Immature natural killer cell (primary cell): ENCODE measurements at places on chromosomes 2 and 18. TPM values are rescaled to one million over a fixed set of nuclear protein-coding genes. Genes with fewer than 3 reads are reported as not detected.

DNA sequence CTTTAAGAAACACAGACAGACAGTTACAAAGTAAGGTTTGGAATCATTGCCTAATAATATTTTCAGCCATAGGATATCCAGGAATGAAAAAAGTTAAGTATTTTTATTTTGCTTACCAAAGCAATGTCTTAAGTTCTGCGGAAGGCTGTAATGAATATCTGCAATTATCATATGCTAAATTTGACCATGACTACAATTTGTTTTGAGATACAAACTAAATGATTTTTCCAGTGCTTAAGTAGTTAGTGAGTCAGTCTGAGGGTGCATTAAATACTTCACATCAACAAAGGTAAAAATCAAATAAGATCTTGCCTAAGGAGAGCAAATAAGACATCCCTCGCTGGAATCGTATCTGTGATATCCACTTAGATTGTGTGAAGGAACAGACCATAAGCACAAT is 250.0 kb downstream of the CD226 start:
- no peak for DNase-seq

DNA sequence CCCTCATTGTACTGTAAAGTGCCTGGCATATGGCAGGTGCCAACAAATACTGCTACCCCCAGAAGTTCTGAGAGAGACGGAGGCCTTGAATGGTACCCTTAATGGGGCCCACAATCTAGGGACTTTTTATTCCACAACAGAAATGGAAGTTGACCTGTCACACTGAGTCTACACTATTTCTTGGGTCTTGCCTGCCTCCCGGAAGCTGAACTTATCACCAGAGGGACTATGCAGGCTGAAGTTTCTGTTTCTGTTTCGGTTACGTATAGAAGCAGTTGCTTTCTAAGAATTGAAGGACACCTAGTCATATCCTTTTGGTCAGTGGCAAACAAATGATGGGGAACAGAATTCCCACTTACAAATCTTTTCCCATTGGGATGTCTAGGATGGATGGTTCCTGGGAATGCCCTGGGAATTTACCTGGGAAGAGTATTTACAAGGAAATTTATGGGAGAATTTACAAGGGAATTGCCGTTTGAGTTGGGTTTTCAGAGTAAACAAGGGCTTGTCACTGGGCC is 74.2 kb downstream of the HS1BP3 start:
- peak; percentile 73 for DNase-seq

Gene CPLX4
- polyA plus RNA-seq: not detected

Gene SLC38A11
- not detected for polyA plus RNA-seq

Gene PARD6G
- polyA plus RNA-seq: not detected

Gene TTR
- not detected for polyA plus RNA-seq

DNA sequence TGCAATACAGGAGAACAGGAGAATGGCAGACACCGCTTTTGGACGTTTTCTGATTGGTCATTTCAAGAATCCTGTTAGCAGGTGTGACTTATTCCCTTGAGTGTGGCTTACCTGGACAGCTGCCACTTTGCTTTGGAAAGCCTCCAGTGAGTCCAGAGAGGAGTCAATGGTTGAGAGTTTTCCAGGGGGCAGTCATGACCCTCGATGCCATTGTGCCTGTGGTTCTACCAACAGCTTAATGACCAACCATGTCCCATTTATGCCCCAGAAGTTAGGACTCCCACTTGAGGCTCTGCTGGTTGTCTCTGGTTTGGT is 12.4 kb downstream of the IGFBP2 start:
- DNase-seq: no peak

Gene SCN1A
- not detected for polyA plus RNA-seq

DNA sequence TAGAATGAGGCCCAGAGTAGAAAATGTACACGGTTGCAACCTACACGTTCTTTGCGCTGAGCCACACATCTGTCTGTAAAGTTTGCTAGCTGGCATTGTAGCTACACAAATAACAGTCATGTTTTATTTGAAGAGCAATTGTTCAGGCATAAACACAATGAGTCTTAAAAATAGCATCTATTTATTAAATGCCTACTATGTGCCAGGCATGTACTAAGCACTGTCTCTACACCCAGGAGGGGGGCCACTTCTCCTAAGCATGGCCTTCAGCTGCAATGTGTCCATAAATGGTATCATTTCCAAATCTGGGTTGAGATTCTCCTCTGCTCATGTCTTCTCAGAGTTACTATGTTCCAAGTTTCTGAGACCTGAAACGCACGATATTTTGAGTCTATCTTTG is 156.1 kb upstream of the LMAN1 start:
- DNase-seq: no peak

Gene RNF144A
- polyA plus RNA-seq: 7.7 TPM

- DNase-seq: no peak
These were observed 39.2 kb upstream of the MRPL19 start for GRCh38 chr2:75607400-75607798.

DNA sequence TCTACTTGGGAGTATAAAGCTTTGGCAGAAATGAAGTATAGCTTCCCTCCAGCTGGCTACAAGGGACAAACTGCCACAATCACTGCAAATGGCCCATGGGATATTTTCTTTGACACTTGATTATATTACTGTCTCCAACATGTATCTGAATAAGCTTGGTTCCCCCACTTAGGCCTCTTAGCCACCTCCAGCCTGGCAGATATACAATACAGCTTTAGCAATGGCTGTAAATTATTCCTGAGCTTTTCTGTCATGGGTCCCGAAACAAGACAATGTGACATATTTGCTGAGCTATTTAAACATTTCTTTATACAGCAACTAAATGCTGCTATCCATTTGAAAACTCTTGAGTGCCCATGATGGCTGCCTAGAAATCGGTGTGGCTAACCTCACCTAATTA is 406.2 kb downstream of the SUCLG1 start:
- no peak for DNase-seq

DNA sequence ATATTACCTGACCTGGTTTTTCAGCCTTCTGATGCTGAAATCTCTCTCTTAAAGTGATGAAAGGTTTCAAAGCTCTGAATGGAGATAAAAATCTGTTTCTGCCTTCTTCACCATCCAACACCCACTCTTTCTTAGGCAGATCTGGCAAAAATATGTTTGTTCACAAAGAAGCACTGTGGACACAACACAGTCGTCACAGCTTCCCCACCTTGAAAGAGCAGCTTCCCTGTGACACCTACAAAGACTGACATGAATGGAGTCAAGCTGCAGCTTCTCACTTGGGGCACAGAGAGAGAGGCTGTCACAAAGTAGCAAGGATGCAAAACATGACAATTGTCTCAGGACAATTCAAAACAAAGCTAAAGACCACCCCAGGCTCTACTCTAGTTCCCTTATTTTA is 86.5 kb downstream of the ICOS start:
- DNase-seq: no peak

DNA sequence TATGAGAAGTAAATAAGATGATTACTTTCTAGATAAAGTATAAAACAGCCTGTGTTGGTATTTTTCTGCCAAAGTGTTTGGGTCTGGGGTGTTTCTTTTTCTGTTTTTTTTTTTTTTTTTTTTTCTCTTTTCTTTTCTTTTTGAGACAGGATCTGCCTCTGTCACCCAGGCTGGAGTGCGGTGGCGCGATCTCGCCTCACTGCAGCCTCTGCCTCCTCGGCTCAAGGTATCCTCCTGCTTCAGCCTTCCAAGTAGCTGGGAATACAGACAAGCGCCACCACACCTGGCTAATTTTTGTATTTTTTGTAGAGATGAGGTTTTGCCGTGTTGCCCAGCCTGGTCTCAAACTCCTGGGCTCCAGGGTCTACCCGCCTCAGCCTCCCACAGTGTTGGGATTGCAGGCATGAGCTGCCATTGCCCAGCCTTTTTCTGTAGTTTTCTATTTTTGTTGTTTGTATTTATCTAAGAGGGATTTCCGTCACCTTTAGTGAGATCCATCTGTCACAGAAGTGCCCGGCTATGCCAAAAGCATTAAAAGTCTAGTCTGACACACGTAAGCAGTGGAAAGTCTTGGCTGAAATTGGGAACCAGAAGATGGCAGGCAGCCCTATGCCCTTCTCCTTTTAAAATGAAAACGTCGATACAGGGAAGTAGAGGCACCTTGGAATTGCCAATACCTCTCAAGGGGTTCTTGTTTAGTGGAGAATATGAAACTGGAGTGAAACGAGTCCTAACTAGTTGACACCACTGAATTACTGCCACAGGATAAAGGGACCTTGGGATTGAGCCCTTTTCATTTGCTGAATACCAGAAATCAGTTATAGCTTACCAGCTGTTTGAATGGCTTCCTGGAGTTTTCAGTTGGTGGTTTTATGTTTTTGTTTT is 14.0 kb downstream of the UGP2 start:
- DNase-seq: no peak

Gene C1GALT1C1L
- polyA plus RNA-seq: not detected

- DNase-seq: no peak
These were observed 101.0 kb downstream of the TTC32 start for GRCh38 chr2:19800796-19801195.

DNA sequence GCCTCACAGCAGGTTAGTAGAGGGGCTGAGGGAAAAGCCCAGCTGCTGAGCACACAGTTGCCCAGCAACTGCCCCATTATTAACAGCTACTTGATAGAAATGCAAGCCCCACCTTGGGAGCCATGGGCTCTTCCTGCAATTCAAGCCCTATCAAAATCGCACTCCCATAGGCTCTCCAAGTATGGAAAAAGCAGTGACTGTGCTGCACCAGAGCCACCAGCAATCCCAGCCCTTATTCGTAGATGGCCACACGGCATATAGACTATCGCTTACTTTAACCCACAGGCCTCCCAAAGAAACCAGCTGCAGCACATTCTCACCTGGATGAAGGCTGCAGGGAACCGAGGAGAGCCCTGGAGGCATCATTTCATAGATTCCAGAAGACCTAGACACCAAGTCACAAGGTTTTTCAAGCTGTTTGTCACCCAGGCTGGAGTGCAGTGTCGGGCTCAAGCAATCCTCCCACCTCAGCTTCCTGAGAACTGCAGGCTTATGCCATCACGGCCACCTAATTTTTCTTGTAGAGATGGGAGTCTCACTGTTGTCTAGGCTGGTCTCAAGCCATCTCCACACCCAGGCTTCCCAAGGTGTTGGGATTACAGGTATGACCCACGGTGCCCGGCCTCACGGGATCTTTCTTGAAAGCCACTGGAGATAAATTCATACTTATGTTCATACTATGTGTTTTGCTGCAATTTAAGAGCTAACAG is 11.3 kb downstream of the NCL start:
- no peak for DNase-seq

Gene PSME4
- 1.8 TPM for polyA plus RNA-seq
